H9 (cell line): ENCODE measurements at places on chromosomes 4 and X.

DNA sequence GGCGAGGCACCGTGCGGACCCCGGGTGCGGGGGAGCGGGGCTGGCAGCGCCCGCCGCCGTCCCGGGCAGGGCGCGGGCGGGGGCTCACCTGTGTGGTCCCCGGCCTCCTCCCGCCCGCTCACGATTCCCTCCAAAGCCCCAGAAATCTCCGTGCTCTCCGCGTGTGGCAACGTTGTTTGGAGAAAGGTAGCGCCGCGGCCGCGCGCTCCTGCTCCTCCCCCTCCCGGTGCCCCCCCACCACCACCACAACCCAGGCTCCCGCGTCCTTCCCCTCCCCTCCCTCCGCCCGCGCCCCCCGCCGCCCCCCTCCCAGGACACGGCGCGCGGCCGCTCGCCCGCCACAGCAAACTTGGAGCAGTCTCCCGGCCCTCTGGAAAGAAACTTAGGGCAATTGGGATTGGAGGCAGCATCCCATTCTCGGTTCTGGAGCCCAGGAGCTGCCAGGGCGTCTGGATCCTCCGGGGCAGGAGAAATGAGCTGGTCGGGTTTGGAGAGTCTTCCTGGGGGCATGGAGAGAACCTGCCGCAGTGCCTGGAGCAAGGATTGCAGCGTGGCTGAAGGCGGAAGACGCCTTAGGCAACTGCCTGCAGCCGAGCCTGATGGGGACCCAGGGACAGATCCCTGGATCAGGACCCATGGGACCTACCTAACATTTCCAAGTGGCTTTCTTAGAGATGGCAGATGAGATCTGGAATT lies 855 bp downstream of the KLF3 start:
- peak; percentile 71 for DNase-seq

GRCh38 chrX:1422135-1422465 lies 30.2 kb upstream of the SLC25A6 start:
- no peak for DNase-seq

GRCh38 chrX:53116101-53116500 lies 22.2 kb downstream of the KANTR start:
- no peak for DNase-seq

DNA sequence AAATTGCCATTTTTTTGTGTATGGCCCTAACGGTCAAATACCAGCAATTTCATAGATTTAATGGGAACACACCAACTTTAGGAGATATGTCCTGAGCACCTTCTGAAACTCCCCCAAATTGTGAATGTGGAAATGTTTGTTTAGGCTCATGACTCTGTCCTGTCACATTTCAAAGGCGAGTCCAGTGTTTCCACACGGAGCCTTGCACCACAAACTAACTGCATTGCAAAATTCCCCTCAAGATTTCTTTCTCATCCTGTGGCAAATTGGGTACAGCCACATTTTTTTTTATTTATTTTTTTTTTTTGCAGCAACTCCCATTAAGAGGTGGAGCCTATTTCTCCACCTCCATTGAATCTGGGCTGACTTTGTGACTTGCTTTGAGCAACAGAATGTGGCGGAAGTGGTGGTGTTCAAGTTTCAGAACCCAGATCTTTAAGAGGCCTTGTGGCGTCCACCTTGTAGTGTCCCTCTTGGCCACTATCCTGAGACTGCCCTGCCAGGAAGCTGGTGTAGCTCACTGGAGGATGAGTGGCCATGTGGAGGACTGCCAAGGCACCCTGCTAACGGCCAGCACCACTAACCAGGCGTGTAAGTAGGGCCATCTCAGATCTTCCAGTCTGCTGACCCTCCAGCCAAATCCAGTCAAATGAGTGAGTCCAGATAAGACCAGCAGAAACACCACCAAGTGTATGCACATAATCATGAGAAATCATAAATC lies 172.4 kb upstream of the SCML1 start:
- DNase-seq: no peak

GRCh38 chrX:125424536-125424935 lies 104.9 kb downstream of the TEX13C start:
- DNase-seq: no peak

DNA sequence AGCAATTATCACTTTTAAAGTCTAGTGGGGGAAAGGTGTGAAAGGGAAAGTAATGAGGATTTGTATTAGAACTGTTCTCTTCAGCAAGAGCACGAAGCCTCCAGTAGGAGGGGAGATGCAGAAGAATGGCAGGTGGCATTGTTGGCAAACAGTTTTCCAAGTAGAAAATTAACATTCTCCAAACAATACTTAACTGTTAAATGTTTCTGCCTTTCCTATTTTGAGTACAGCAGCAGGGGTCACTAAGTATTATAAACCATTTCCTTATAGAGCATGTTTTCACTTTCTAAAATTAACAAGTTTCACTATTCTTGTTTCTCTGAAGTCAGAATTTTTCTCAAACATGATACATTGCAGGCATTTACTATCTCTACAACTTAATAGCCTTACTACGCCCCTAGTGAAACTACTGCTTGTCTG lies 58.7 kb downstream of the LEF1 start:
- no peak for DNase-seq

GRCh38 chrX:126658447-126658846 lies 105.8 kb upstream of the DCAF12L1 start:
- DNase-seq: no peak
